ENCODE measurements at places on chromosomes 5 and 9. TPM values are rescaled to one million over a fixed set of nuclear protein-coding genes. Genes with fewer than 3 reads are reported as not detected.

The OBP2B gene
- not detected for total RNA-seq

The SPINK13 gene
- total RNA-seq = not detected

The OR4F3 gene
- not detected for total RNA-seq

The ARID3C gene
- total RNA-seq = not detected

The CRHBP gene
- total RNA-seq = 4.9 TPM

The LOX gene
- total RNA-seq = 46.3 TPM

The GLDC gene
- 0.19 TPM for total RNA-seq

The SUSD1 gene
- total RNA-seq = 18.9 TPM

The PCDHA8 gene
- 0.19 TPM for total RNA-seq

The APBB3 gene
- 21.5 TPM for total RNA-seq

The DPP7 gene
- total RNA-seq = 150 TPM

The PCDH12 gene
- total RNA-seq = 6.4 TPM

The ITK gene
- total RNA-seq = 4.5 TPM

The TPPP gene
- 5.4 TPM for total RNA-seq

The NINJ1 gene
- total RNA-seq = 58.8 TPM

The CXCL14 gene
- total RNA-seq = 26.6 TPM

The ANKRD18A gene
- not detected for total RNA-seq

The DMRT3 gene
- total RNA-seq = 1.1 TPM

The COL15A1 gene
- total RNA-seq = 73.3 TPM

The MEIKIN gene
- 1.0 TPM for total RNA-seq

The KDM3B gene
- total RNA-seq = 54.1 TPM

The HBEGF gene
- 48.5 TPM for total RNA-seq

The BARHL1 gene
- total RNA-seq = not detected

The MARCOL gene
- not detected for total RNA-seq

The GLT6D1 gene
- not detected for total RNA-seq

The MUSK gene
- total RNA-seq = not detected

The IFNK gene
- not detected for total RNA-seq

The HMGCR gene
- total RNA-seq = 23.0 TPM

The CYFIP2 gene
- 7.3 TPM for total RNA-seq

The HTR1A gene
- total RNA-seq = not detected

The NEURL1B gene
- 35.8 TPM for total RNA-seq

The DDX31 gene
- 12.7 TPM for total RNA-seq

The NKD2 gene
- 17.1 TPM for total RNA-seq

The COL23A1 gene
- total RNA-seq = 0.55 TPM

The TNFSF8 gene
- 4.6 TPM for total RNA-seq

The IL13 gene
- not detected for total RNA-seq

The TRAPPC13 gene
- total RNA-seq = 15.4 TPM

The MORN5 gene
- total RNA-seq = not detected

The C5orf52 gene
- not detected for total RNA-seq

The CCDC152 gene
- total RNA-seq = 0.45 TPM

The GRM6 gene
- total RNA-seq = not detected

The SYK gene
- total RNA-seq = 26.7 TPM

The SLIT3 gene
- total RNA-seq = 83.6 TPM

The RELL2 gene
- 1.5 TPM for total RNA-seq

The ADAMTS2 gene
- 79.4 TPM for total RNA-seq

The FIBCD1 gene
- total RNA-seq = not detected

The ECSCR gene
- 26.7 TPM for total RNA-seq

The OCLN gene
- total RNA-seq = 1.3 TPM

The FOXD4 gene
- total RNA-seq = 0.32 TPM

The SLC6A7 gene
- total RNA-seq = not detected

The ENTREP1 gene
- total RNA-seq = 3.9 TPM
